ENCODE measurements at places on chromosomes 2 and 18. TPM values are rescaled to one million over a fixed set of nuclear protein-coding genes. Genes with fewer than 3 reads are reported as not detected.

KATNAL2 gene
- 6.6 TPM for total RNA-seq

CIDEA gene
- total RNA-seq = 0.26 TPM

SP140 gene
- total RNA-seq = 0.44 TPM

BMP10 gene
- 1,953 TPM for total RNA-seq

TPRKB gene
- total RNA-seq = 28.9 TPM

LRRC30 gene
- not detected for total RNA-seq

GAREM2 gene
- total RNA-seq = 6.9 TPM

CHST9 gene
- 0.34 TPM for total RNA-seq

ALPG gene
- not detected for total RNA-seq

DCC gene
- 0.17 TPM for total RNA-seq

OR6B2 gene
- total RNA-seq = not detected

MBP gene
- 14.6 TPM for total RNA-seq

SLC9A4 gene
- total RNA-seq = not detected

TPGS2 gene
- total RNA-seq = 74.2 TPM

CKAP2L gene
- not detected for total RNA-seq

KIF1A gene
- total RNA-seq = 83.0 TPM

IL37 gene
- not detected for total RNA-seq

GALNT3 gene
- 0.31 TPM for total RNA-seq

FOXI3 gene
- total RNA-seq = not detected

MARCHF4 gene
- total RNA-seq = not detected

ZNF516 gene
- 11.2 TPM for total RNA-seq

LTBP1 gene
- total RNA-seq = 115 TPM

IL36A gene
- total RNA-seq = not detected

PLGLB2 gene
- total RNA-seq = 1.1 TPM

PIKFYVE gene
- 20.4 TPM for total RNA-seq

RBM44 gene
- total RNA-seq = 0.45 TPM

GDF7 gene
- 0.72 TPM for total RNA-seq

ADCYAP1 gene
- not detected for total RNA-seq

LONRF2 gene
- total RNA-seq = 14.3 TPM

CASP10 gene
- 5.8 TPM for total RNA-seq

FNDC4 gene
- 22.5 TPM for total RNA-seq

YES1 gene
- 25.0 TPM for total RNA-seq

SLC8A1 gene
- 852 TPM for total RNA-seq

CTNNA2 gene
- total RNA-seq = 0.42 TPM

SH2D6 gene
- 0.75 TPM for total RNA-seq

CNTNAP5 gene
- total RNA-seq = not detected

ABCG5 gene
- total RNA-seq = not detected

DNAH6 gene
- total RNA-seq = 0.60 TPM

Measured in right cardiac atrium (tissue), 5 donors.